ENCODE measurements at places on chromosomes 1 and 21. TPM values are rescaled to one million over a fixed set of nuclear protein-coding genes. Genes with fewer than 3 reads are reported as not detected.

TFF3 gene
- total RNA-seq: not detected

SLC22A15 gene
- not detected for total RNA-seq

CATSPERE gene
- 1.9 TPM for total RNA-seq

PTPRU gene
- total RNA-seq: 0.17 TPM

OR6K6 gene
- not detected for total RNA-seq

ANGPTL7 gene
- total RNA-seq: not detected

GABRD gene
- not detected for total RNA-seq

KRTAP10-11 gene
- not detected for total RNA-seq

KDM1A gene
- 56.5 TPM for total RNA-seq

NFASC gene
- not detected for total RNA-seq

ANKRD65 gene
- not detected for total RNA-seq

CA6 gene
- 5.9 TPM for total RNA-seq

CYP4Z1 gene
- total RNA-seq: not detected

LMX1A gene
- total RNA-seq: not detected

ADGRB2 gene
- total RNA-seq: 0.18 TPM
